Panc1 (cell line): ENCODE measurements at places on chromosomes 4 and X.

DNA sequence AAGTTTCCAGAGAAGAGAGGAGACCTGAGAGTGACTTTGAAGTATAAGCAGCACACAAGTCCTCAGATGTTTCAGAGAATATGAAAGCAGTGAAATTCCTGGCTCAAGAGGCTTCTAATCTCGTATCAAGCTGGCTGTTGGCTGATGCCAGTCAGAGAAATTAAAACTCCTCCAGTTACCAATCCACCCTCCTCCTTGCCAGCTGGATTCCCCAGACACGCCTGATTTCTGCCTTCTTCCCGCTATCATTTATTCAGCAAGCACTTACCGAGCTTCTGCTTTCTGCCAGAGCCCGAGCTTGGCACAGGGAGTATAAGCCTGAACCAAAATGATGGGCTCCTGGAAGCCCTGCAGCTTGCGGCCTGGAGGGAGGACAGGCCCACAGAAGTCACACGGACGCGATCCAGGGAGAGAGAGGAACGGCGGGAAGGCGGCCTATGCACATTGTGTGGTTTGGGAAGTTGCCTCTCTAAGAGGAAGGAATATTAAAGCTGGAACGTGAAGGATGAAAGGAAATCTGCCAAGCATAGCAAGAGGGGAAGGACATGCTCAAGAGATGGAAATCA lies 102.4 kb upstream of the TBL1X start:
- no peak for DNase-seq
- H3K4me1 ChIP-seq, result no peaks in the 10 kb centered on the region
- H3K4me3 ChIP-seq, result no peak overlapping the region
- no peak overlapping the region for H3K27ac ChIP-seq

DNA sequence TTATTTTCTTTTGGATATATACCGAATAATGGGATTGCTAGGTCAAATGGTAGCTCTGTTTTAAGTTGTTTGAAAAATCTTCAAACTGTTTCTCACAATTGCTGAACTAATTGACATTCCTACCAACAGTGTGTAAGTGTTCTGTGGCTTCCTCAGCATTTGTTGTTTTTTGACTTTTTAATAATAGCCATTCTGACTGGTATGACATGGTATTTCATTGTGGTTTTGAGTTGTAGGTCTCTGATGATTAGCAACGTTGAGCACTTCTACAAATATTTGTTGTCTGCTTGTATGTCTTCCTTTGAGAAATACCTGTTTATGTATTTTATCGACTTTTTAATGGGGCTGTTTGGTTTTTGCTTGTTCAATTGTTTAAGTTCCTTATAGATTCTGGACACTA lies 680.1 kb upstream of the GRIA3 start:
- H3K4me1 ChIP-seq, result no peaks in the 10 kb centered on the region
- no peak for DNase-seq
- H3K27me3 ChIP-seq, result no peaks in the 10 kb centered on the region
- H3K36me3 ChIP-seq, result no peaks in the 10 kb centered on the region
- no peak overlapping the region for H3K27ac ChIP-seq

DNA sequence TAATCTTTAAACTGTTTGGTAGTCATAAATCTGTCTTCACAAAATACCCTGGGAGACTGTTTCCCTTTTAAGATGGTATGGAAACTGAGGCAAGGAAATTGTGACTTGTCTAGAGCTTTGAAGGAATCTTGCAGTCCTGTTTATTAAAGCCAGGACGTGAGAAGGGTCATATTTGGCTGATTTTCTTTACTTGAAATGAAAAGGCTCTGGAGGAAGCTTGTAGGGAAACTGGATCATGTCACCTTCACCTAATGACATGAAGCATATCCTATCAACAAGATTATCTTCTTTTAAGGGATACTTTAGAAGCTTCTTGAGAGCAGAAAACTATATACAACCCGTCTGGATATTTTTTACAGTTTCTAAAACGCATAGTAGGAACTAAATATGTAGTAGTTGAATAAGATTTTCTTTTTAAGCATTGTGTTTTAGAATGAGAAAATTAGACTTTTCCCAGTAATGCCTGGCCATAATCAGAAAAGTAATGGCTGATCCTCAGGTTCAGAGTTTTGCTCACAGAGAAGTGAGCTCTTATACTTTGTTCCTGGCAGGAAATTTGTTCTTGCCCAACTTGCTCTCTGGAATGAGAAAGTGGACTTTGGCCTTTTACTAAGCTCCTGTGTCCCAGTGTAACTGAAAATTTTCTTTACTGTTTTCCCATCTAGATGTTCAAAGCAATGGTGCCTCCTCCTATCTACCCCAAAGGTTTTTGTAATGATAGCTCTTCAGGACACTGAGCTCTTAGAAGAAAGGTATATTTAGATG lies 136.8 kb upstream of the AFF2 start:
- H3K4me1 ChIP-seq, result no peaks in the 10 kb centered on the region
- DNase-seq, result no peak
- no peak overlapping the region for H3K4me3 ChIP-seq
- H3K27ac ChIP-seq, result no peak overlapping the region
- H3K27me3 ChIP-seq, result no peaks in the 10 kb centered on the region

DNA sequence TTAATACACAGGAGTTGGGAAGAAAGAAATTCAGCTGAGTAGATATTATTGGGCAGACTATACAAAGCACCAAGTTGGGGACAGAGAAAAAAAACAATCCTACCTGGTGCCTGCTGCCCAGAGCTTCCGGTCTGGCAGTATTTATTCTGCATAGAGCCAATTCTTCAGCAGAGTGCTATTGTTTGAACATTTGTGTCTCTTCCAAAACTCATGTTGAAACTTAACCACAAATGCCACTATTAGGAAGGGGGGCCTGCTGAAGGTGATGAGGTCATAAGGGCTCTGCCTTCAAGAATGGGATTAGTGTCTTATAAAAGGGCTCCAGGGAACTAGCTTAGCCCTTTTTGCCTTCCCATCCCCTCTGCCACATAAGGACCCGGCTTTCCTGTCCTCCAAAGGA lies 136.2 kb downstream of the EVC2 start:
- no peak overlapping the region for H3K4me3 ChIP-seq
- H3K27me3 ChIP-seq, result no peaks in the 10 kb centered on the region
- no peak for DNase-seq
- no peaks in the 10 kb centered on the region for H3K4me1 ChIP-seq
- no peaks in the 10 kb centered on the region for H3K36me3 ChIP-seq
- no peak overlapping the region for H3K27ac ChIP-seq

DNA sequence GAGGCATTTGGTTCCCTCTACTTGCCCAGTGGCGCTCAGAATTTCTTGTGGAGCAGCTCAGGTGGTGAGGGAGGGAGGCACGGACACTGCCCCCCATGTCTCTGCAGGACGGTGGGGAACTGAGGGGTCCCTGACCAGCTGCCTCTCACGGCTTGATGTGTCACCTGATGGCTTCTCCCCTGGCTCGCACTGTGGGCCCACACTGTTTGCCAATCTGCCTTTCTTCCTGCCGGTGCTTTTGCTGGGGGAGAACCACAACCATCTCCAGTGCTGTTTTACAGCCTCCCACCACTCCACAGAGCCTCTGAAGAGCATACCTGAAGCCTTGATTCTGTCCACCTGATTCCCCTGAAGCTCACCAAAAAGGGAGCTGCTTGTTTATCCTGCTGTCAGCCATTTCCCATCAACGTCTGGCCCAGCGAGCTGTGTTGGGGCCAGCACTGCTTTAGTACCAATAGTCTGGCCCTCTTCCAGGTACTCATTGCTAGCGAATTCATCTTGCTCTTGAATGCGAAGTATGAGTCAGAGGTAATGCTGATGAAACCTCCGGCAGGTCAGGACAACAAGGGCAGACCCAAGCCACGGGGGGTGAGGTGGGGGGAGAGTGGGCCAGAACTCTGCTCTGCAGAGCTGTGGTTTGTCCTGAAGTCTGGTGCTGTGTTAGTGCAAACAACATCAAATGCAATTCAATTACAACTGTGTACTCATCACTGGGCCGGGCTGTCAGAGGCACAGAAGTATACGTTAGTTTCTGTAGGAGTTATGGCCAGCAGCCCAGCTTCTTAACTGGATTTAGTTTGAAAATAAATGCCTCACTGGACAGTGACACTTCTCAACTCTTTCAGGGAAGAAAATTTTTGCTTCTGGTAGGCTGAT lies 208.3 kb upstream of the JADE1 start:
- no peaks in the 10 kb centered on the region for H3K36me3 ChIP-seq
- H3K27ac ChIP-seq, result peak overlapping the region; percentile 42; the same call in 1 of the 2 replicates
- peak overlapping the region; percentile 31 for H3K4me3 ChIP-seq
- peaks cover 4% of the 10 kb centered on the region for H3K4me1 ChIP-seq
- no peaks in the 10 kb centered on the region for H3K27me3 ChIP-seq

GRCh38 chr4:47829438-47829837 lies 8.4 kb downstream of the CORIN start:
- no peaks in the 10 kb centered on the region for H3K27me3 ChIP-seq
- no peaks in the 10 kb centered on the region for H3K36me3 ChIP-seq
- H3K4me1 ChIP-seq, result no peaks in the 10 kb centered on the region
- no peak overlapping the region for H3K27ac ChIP-seq
- H3K4me3 ChIP-seq, result no peak overlapping the region
- no peak for DNase-seq

GRCh38 chrX:32137525-32137924 lies 1065.7 kb upstream of the FTHL17 start:
- H3K36me3 ChIP-seq, result no peaks in the 10 kb centered on the region
- H3K4me1 ChIP-seq, result no peaks in the 10 kb centered on the region
- DNase-seq, result no peak
- H3K4me3 ChIP-seq, result no peak overlapping the region
- no peak overlapping the region for H3K27ac ChIP-seq

DNA sequence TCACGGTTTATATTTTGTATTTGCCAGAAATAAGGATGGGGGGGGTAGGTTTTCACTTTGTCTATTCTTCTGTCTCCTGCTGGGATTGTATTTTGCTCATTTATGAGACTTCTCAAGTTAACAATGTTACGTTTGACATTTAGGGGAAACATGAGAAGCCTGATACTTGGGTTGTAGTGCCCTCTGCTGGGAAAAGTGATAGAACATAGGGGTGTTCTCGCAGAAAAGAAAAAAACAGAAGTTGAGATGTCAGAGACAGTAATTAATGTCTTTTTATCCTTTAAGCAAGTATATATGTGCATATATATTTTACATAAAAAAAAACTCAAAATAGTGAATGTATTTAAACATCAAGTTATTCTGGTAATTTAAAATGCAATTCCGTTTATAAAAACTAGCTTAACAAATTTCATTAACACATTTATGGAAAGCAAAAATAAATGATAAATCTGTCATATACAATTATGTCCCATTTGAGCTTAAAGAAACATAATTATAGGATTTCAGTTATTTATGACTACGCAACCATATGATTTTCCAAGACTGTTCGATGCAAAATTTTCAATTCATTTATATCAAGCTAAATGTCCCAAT lies 46.0 kb upstream of the TMPRSS11F start:
- H3K36me3 ChIP-seq, result no peaks in the 10 kb centered on the region
- no peak overlapping the region for H3K27ac ChIP-seq
- H3K27me3 ChIP-seq, result no peaks in the 10 kb centered on the region
- no peak overlapping the region for H3K4me3 ChIP-seq

GRCh38 chrX:78653118-78653822 lies 5.9 kb downstream of the RTL3 start:
- no peak overlapping the region for H3K4me3 ChIP-seq
- H3K36me3 ChIP-seq, result no peaks in the 10 kb centered on the region
- H3K4me1 ChIP-seq, result no peaks in the 10 kb centered on the region
- peak; percentile 24 for DNase-seq
- H3K27ac ChIP-seq, result no peak overlapping the region
- H3K27me3 ChIP-seq, result no peaks in the 10 kb centered on the region

- H3K4me3 ChIP-seq, result no peak overlapping the region
- H3K27me3 ChIP-seq, result no peaks in the 10 kb centered on the region
- H3K4me1 ChIP-seq, result no peaks in the 10 kb centered on the region
Observed at GRCh38 chrX:78661836-78662235, 2.7 kb upstream of the RTL3 start.

- H3K4me3 ChIP-seq, result peak overlapping the region; percentile 56
- no peaks in the 10 kb centered on the region for H3K4me1 ChIP-seq
- no peaks in the 10 kb centered on the region for H3K36me3 ChIP-seq
- H3K27ac ChIP-seq, result no peak overlapping the region
- H3K27me3 ChIP-seq, result peaks cover 17% of the 10 kb centered on the region
- no peak for DNase-seq
Observed at GRCh38 chr4:121950680-121951520, 960 bp downstream of the TRPC3 start.

DNA sequence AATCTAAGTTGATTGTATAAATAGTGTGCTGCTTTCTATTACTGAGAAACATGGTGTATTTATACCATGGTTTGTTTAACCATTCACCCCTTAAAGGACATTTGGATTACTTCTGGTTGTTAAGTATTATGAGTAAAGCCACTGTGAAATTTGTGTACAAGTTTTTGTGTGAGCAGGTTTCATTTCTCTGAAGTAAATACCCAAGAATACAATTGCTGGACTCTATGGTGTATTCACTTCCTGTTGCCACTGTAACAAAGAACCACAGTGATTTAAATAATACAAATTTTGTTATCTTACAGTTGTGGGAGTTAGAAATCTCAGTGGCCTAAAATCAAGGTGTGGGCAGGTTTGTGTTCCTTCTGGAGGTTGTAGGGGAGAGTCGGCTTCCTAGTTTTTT lies 869.6 kb downstream of the CCSER1 start:
- no peak for DNase-seq
- H3K36me3 ChIP-seq, result no peaks in the 10 kb centered on the region
- H3K4me1 ChIP-seq, result no peaks in the 10 kb centered on the region
- no peaks in the 10 kb centered on the region for H3K27me3 ChIP-seq
- no peak overlapping the region for H3K27ac ChIP-seq
- H3K4me3 ChIP-seq, result no peak overlapping the region

DNA sequence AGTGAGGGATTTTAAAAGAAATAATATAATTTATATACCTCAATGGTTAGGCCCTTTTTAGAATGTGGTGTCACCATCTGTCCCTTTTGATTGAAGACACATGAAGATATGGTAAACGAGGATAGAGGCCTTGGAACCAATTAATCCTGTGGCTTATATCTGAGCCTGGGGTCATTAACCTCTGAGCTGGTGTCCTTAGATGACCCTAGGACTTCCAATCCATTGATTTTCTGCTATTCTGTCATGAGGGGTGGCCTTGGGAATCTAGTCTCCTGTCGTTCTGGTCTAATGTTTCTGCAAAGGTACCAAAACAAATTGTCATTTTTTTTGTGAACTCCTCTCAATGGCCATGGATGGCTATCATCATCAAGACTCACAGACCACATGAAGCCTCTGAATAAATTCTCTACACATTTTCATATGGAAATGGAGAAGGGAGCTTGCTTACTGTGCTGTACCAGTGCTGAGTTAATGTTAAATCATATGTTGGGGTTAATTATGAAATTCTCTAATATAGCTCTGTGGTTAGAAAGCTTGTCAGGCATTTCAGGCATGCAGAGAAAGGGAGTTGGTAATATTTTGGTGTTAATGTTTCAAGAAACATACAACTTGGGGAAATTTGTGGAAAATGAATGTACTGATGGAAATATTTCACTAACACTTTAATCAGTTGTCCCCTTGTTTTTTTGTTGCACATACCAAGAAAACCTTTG lies 204.2 kb upstream of the IL15 start:
- H3K4me1 ChIP-seq, result no peaks in the 10 kb centered on the region
- no peaks in the 10 kb centered on the region for H3K36me3 ChIP-seq
- no peaks in the 10 kb centered on the region for H3K27me3 ChIP-seq
- no peak overlapping the region for H3K27ac ChIP-seq
- DNase-seq, result no peak
- no peak overlapping the region for H3K4me3 ChIP-seq
